ENCODE measurements at places on chromosomes 1 and 21.

GRCh38 chr1:14440166-14440565 is 158.3 kb upstream of the KAZN start:
- H3K4me1 ChIP-seq = no peaks in the 10 kb centered on the region
- peaks cover 3% of the 10 kb centered on the region for H3K27me3 ChIP-seq
- no peak overlapping the region for H3K27ac ChIP-seq

DNA sequence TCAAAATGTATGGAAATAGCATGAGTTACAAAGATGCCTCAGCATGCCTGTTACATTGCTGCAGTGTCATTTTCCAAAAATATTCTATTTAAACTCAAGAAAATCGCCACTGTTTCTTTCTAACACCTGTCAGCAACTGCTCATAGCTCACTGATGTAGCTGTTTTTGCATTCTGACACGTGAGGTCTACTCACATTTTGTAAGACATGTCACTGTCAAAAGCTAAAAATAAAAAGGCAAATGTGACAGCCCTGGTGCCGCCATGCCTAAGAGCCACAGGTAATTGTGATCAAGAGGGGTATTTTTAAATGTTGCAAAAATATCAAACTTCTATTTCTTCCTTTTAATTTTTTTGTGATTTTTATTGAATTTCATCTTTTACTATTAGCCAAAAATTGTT is 556.2 kb upstream of the TMPRSS15 start:
- no peaks in the 10 kb centered on the region for H3K36me3 ChIP-seq
- H3K27me3 ChIP-seq = no peaks in the 10 kb centered on the region
- H3K27ac ChIP-seq = no peak overlapping the region
- H3K4me1 ChIP-seq = no peaks in the 10 kb centered on the region
- no peak for ATAC-seq

DNA sequence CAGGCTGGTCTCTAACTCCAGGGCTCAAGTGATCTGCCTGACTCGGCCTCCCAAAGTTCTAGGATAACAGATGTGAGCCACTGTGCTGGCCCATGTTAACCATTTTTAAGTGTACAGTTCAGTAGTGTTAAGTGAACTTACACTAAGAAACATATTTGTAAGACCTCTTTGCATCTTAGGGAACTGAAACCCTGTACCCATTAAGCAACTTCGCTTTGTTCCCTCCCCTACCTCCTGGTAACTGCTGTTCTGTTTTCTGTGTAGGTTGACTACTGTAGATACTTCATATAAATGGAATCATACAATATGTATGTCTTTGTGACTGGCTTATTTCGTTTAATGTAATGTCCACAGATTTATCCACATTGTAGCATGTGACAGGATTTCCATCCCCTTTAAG is 11.0 kb downstream of the NUDC start:
- ATAC-seq = no peak
- no peaks in the 10 kb centered on the region for H3K36me3 ChIP-seq
- H3K27ac ChIP-seq = no peak overlapping the region
- no peaks in the 10 kb centered on the region for H3K27me3 ChIP-seq

DNA sequence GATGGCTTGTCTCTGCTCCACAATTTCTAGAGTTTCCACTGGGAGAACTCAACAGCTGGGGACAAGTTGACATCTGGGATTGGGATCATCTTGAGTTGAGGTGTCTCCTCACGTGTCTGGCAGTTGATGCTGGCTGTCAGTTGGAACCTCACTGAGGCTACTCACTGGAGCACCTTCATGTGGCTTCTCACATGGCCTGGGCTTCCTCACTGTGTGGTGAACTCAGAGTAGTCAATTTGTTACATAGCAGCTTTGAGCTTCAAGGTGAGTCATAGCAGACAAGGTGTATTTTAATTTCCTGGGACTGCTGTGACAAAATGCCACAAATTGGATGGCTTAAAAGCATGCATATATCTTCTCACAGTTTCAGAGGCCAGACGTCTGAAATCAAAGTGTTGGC is 44.0 kb downstream of the NTNG1 start:
- no peaks in the 10 kb centered on the region for H3K27me3 ChIP-seq
- no peak for ATAC-seq
- no peaks in the 10 kb centered on the region for H3K36me3 ChIP-seq
- no peaks in the 10 kb centered on the region for H3K4me1 ChIP-seq

DNA sequence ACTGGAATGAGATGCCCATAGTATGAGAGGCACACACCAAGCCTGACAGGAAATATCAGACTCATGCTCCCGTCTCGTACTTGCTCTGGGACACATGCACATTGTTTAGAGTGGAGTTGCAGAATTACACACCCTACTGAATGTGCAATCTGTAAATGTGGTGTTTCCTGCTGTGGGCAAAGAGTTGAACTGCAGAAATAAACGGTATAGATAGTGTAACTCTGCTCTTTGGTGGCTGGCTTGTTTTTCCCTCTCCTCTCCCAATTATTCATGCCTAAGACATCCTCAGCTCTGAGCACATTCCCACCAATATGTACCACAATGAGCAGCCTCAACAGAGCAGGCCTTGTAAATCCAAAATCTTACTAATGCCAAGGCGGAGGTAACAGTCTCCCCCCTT is 90.1 kb upstream of the DIRAS3 start:
- no peak overlapping the region for H3K4me3 ChIP-seq
- H3K27me3 ChIP-seq = no peaks in the 10 kb centered on the region
- peaks cover 51% of the 10 kb centered on the region for H3K36me3 ChIP-seq
- no peak for ATAC-seq

GRCh38 chr1:18557621-18558465 is 72.8 kb upstream of the PAX7 start:
- no peaks in the 10 kb centered on the region for H3K4me1 ChIP-seq
- no peak overlapping the region for H3K4me3 ChIP-seq
- H3K27me3 ChIP-seq = peaks cover 99% of the 10 kb centered on the region
- no peak overlapping the region for H3K27ac ChIP-seq

DNA sequence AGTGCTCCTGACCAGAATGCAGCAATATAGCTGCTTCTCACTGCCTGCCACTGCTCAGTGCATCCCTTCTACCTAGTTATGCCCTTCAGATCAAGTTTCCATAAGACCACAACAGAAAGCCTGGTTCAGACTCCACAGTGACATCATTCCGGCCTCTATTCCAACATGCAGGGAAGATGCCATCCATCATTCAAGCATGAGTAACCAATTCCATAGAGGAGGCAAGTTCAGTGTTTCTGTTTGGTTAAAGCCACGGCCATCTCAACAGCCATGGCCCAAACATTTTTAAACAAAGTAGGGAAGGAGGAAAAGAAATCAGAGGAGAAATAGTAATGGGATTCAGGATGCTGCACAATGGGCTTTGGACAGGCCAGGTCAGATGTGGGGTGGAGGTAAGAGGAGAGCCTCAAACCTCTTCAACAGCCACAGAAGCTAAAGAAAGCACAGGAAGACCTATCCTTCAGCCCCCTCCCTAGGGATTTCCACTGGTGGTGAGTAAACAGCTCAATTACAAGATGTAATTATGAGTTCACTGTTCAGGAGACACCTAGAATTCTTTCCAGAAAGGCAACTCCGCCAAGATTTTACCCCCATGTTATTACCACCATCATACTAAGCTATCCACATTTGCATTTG is 484.9 kb downstream of the SETD4 start:
- no peaks in the 10 kb centered on the region for H3K4me1 ChIP-seq
- no peak overlapping the region for H3K27ac ChIP-seq
- H3K27me3 ChIP-seq = peaks cover 7% of the 10 kb centered on the region
- ATAC-seq = no peak
- no peak overlapping the region for H3K4me3 ChIP-seq
